ENCODE measurements at places on chromosomes 5 and 9.

GRCh38 chr9:26412446-26412845, 480.2 kb downstream of the CAAP1 start:
- no peaks in the 10 kb centered on the region for H3K4me1 ChIP-seq
- H3K27me3 ChIP-seq = no peaks in the 10 kb centered on the region
- H3K27ac ChIP-seq = no peak overlapping the region
- DNase-seq = no peak
- no peaks in the 10 kb centered on the region for H3K36me3 ChIP-seq

DNA sequence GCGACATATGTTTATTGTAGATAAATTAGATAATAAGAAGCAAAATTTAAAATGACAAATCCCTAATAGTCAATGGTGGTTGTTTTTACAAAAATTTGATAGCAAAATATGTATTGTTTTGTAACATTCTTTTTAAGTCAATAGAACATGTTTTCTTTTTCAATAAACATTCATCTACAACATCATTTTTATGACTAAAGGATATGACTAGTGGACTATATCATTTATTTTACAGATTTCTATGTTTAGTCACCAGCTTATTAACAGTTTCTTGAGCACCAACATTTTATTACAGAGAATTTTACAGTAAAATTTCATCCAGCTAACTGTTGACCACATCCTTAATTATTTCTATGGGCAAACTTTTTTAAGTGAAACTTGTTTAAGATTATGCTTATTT, 114.7 kb upstream of the IL7R start:
- no peaks in the 10 kb centered on the region for H3K36me3 ChIP-seq
- no peaks in the 10 kb centered on the region for H3K4me1 ChIP-seq
- H3K27me3 ChIP-seq = no peaks in the 10 kb centered on the region

- H3K27ac ChIP-seq = no peak overlapping the region
- no peak overlapping the region for H3K4me3 ChIP-seq
- no peaks in the 10 kb centered on the region for H3K4me1 ChIP-seq
- no peaks in the 10 kb centered on the region for H3K36me3 ChIP-seq
- H3K27me3 ChIP-seq = no peaks in the 10 kb centered on the region
- no peak for DNase-seq
These were observed 56.2 kb upstream of the GABRB2 start for GRCh38 chr5:161602736-161603135.

GRCh38 chr5:68405784-68406743, 190.5 kb downstream of the PIK3R1 start:
- no peaks in the 10 kb centered on the region for H3K36me3 ChIP-seq
- DNase-seq = no peak
- peaks cover 21% of the 10 kb centered on the region for H3K4me1 ChIP-seq
- H3K27me3 ChIP-seq = no peaks in the 10 kb centered on the region

DNA sequence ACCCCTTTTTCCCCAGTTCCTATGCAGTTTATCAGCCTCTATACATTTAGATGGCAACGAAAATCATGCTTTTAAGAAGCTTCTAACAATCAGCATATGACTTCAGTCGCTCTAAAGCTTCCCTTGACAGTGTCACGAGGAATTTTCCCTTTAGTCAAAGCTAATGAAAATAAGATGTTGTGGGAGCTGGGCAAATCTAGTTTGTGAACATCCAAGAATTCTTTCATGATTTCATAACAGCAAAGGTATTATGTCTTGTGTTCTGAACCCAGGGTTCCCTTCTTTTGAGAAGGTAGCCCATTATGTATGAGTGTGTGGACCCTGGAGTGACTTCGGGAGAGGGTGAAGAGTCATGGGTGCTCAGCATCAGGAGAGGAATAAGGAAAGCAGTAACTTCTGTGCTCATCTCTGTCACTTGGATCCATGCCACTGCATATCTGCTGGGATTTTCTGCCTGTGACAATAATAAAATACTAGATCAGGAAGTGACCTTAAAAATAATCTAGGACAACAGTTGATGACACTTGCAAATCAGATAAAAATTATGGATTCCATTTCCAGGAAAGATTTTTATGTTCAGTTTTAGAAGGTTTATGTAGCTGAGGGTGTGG, 102.4 kb downstream of the PCSK1 start:
- H3K4me1 ChIP-seq = no peaks in the 10 kb centered on the region
- no peaks in the 10 kb centered on the region for H3K36me3 ChIP-seq
- DNase-seq = no peak
- H3K27me3 ChIP-seq = no peaks in the 10 kb centered on the region
- H3K4me3 ChIP-seq = no peak overlapping the region
- no peak overlapping the region for H3K27ac ChIP-seq

All from CD4-positive, alpha-beta memory T cell (primary cell).